CD4-positive, CD25-positive, alpha-beta regulatory T cell (primary cell): ENCODE measurements at places on chromosomes 4 and X. TPM values are rescaled to one million over a fixed set of nuclear protein-coding genes. Genes with fewer than 3 reads are reported as not detected.

The CABS1 gene
- total RNA-seq, result not detected

DNA sequence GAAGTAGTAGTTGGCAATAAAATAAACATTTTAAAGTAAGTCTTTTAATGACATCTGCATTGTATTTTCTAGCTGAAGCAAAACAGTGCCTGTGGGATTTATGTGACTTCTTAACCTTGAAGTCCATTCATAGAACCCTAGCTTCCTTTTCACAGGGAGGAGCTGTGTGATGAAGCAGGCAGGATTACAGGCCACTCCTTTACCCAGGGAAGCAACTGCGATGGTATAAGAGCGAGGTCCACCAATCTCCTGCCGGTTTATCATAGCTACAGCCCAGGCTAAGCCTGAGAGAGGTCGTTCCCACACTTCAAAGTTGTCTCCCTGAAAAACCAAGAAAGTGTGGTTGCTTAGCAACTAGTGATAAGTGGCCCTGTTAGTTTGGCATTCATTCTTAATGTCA, 7.0 kb downstream of the RPL36A start:
- no peaks in the 10 kb centered on the region for H3K4me1 ChIP-seq
- H3K36me3 ChIP-seq, result peaks cover 6% of the 10 kb centered on the region
- H3K4me3 ChIP-seq, result no peak overlapping the region
- H3K27ac ChIP-seq, result no peak overlapping the region
- no peaks in the 10 kb centered on the region for H3K27me3 ChIP-seq

- no peak overlapping the region for H3K27ac ChIP-seq
- no peak overlapping the region for H3K4me3 ChIP-seq
- H3K4me1 ChIP-seq, result no peaks in the 10 kb centered on the region
- H3K36me3 ChIP-seq, result no peaks in the 10 kb centered on the region
- DNase-seq, result no peak
Measured at GRCh38 chr4:15930314-15930713, 8.2 kb downstream of the FGFBP1 start.

DNA sequence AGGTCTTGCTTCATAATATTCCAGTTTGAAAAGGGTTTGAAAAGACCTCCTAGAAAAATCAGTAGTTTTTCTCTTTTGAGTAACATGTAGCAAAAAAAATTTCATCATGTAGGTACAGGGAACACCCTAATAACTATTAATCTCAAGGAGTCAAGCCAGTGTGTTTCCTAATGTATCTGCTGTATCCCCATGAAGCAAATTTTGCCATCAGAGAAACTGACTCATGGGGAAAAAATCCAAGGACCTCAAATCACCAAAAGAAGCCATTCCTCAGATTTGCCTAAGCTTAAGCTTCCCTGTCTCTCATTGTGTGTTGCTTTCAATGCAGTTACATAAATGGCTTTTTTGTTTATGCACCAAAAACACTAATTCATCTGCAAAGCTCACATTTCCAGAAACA, 29.7 kb downstream of the F9 start:
- no peaks in the 10 kb centered on the region for H3K4me1 ChIP-seq
- no peak overlapping the region for H3K4me3 ChIP-seq
- no peaks in the 10 kb centered on the region for H3K27me3 ChIP-seq
- H3K36me3 ChIP-seq, result no peaks in the 10 kb centered on the region

DNA sequence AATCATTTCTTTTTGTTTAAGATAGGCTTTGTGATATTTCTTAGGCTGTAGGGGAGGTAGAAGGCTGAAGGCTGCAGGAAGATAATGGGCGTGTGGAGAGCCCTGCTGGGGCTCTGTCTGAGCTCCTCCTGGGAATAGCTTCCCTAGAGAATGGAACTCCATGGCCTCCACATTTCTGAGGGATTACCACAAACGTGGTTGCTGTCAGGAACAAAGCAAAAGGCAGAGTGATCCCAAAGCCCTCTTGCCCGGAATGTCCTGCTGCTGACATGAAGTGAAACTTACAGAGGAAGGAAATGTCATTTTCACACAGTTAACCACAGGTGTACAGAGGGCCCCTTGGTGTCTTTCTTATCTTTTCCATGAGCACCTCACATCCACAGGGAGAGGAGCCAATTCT, 89.3 kb downstream of the DDIT4L start:
- H3K4me3 ChIP-seq, result no peak overlapping the region
- H3K27me3 ChIP-seq, result no peaks in the 10 kb centered on the region
- DNase-seq, result no peak
- H3K4me1 ChIP-seq, result no peaks in the 10 kb centered on the region

GRCh38 chr4:124854968-124855367, 142.4 kb upstream of the ANKRD50 start:
- no peak overlapping the region for H3K4me3 ChIP-seq
- H3K27ac ChIP-seq, result no peak overlapping the region
- DNase-seq, result no peak
- H3K4me1 ChIP-seq, result no peaks in the 10 kb centered on the region
- H3K27me3 ChIP-seq, result no peaks in the 10 kb centered on the region

DNA sequence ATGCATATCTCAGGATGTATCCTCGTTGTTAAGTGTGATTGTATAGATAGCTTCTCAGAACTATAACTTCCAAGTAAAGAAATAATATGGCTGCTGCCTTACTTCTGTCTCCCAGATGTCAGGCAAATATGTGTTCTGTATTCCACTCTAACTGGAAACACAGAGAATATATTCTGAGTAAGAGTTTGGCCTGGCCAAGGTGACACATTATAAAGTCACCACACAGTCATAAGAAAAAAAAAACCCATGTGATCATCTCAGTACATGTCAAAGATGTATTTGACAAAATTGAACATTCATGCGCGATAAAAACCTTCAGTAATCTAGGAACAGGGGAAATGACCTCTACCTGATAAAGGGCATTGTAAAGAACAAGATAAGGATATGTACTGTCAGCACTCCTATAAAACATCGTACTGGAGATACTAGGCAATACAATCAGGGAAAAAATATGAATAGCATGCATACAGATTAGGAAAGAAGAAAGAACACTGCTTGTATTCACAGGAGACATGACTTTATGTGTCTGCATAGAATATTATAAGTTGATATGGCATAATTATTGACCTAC, 207.1 kb downstream of the ZNF330 start:
- no peak overlapping the region for H3K27ac ChIP-seq
- H3K36me3 ChIP-seq, result no peaks in the 10 kb centered on the region
- DNase-seq, result no peak
- H3K27me3 ChIP-seq, result no peaks in the 10 kb centered on the region

- no peaks in the 10 kb centered on the region for H3K36me3 ChIP-seq
- H3K4me1 ChIP-seq, result no peaks in the 10 kb centered on the region
- no peak overlapping the region for H3K4me3 ChIP-seq
- no peak for DNase-seq
- H3K27ac ChIP-seq, result no peak overlapping the region
- H3K27me3 ChIP-seq, result no peaks in the 10 kb centered on the region
Measured at GRCh38 chr4:88865046-88865445, 167.4 kb upstream of the NAP1L5 start.

GRCh38 chr4:117400039-117400835, 314.9 kb upstream of the TRAM1L1 start:
- no peaks in the 10 kb centered on the region for H3K27me3 ChIP-seq
- no peak overlapping the region for H3K27ac ChIP-seq
- no peak overlapping the region for H3K4me3 ChIP-seq

DNA sequence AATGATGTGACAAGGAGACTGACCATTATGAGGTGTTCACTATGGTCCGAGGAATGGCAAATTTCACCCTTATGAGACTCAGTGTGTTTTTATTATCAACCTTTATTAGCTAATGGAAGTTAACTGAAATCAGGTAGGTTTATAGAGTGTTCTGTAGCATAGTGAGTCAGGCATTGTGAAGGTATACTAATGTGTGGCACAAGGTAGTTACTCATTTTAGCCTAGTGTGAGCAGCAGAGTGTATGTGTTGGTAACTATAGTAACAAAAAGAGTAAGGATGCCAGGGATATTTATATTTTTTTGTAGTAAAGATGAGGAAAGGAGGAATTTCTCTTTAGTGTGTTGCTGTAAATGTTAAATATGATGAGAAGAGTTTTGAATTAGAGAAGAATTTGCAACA, 12.0 kb downstream of the PDLIM5 start:
- DNase-seq, result no peak
- H3K4me3 ChIP-seq, result no peak overlapping the region
- no peak overlapping the region for H3K27ac ChIP-seq
- H3K36me3 ChIP-seq, result no peaks in the 10 kb centered on the region
- no peaks in the 10 kb centered on the region for H3K4me1 ChIP-seq
